Muscle of leg (tissue), 16 donors: ENCODE measurements at places on chromosomes 6 and 20.

DNA sequence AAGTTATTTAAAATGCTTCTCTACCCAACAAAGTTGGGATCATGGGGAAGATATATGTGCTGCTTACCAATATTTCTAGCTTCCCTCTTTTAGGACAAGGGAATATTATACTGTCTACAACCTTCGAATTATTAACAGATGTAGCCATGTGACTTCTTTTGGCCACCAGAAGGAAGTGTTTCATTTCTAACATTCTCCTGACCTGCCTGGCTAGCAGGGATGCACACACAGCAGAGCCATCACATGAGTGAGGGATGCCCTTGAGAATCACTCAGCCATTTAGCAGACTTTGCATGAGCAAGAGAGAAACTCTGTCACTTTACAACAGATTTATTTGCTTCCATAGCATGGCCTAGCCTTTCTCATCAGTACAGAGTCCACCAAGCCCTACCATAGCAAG is 230.7 kb upstream of the MARCKS start:
- DNase-seq, result no peak

- no peak for DNase-seq
These were observed 4.5 kb upstream of the ISM1 start for GRCh38 chr20:13216533-13216932.

GRCh38 chr6:37889486-37889885 is 70.0 kb downstream of the ZFAND3 start:
- DNase-seq, result no peak

- no peak for DNase-seq
These were observed 42.1 kb downstream of the DAAM2 start for GRCh38 chr6:39834278-39834677.

DNA sequence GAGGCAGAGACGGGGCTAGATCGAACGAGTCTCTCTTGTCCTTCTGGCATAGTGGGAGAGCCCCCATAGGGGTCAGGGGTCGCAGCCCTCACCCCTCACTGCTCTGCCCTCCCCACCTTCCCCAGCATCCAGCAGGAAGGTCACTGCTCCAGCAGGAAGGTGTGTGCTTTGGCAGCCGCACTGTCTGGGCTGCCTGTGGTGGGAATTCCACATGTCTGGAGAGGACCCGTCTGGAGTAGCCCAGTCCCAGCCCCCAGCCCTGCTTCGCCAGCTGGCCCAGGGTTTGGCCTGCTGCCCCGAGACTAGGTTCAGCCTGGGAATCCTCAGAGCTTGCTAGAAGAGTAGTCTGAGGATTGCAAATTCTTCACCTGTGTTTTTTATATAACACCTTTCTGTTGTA is 2.5 kb upstream of the R3HDML start:
- DNase-seq, result no peak

DNA sequence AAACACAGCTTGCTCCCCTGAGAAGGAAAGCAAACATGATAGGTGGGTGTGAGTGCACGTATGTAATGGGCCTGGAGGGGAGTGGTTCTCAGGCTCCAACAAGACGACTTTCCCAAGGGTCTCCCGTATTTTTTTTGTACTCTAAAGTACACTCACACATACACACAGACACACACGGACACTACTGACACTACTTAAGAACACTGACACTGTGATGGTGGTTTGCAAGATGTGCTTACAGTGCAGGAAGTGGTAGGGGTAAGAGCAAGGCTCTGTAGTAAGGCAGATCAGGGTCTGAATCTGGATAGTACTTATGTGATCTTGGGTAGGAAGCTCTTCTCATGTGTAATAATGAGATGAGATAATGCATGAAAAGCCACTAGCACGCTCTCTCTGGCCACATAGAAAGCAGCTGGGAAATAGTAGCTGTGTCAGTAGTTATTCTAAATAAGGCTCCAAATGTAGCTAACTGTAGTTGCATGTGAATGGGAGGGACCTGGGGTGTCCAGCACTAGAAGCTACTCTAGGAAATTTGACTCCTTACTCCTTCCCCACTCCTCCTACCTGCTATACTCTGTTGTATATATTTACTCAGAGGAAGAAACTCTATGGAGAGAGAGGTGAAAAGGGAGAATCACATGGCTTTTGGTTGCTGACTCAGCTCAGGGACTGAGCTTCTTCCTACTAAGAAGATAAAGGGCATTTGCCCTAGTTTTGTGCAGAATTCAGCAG is 8.4 kb upstream of the ZBTB24 start:
- DNase-seq, result peak; percentile 31

GRCh38 chr6:111765763-111766162 is 107.5 kb downstream of the FYN start:
- DNase-seq, result no peak

DNA sequence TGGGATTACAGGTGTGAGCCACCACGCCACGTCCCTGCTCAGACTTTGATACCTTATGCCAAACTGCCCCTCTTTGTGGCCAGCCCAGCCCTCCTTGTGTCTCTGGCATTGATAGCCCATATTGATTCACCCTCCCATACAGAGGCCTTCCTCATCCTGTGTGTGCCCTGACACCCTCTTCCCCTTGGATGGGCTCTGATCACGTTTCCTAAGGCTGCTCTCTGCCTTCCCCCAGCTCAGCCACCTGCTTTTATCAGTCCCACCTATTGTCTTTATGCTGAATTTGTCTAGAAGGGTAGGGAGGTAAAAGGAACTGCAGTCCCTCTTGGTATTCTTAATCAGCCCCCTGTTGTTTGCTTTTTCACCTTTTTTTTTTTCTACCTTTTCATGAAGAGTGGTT is 95.9 kb downstream of the CDKAL1 start:
- DNase-seq, result no peak

GRCh38 chr20:37522260-37523011 is 1.4 kb downstream of the NNAT start:
- DNase-seq, result peak; percentile 81

GRCh38 chr6:106533054-106533453 is 96.2 kb downstream of the RTN4IP1 start:
- DNase-seq, result no peak

DNA sequence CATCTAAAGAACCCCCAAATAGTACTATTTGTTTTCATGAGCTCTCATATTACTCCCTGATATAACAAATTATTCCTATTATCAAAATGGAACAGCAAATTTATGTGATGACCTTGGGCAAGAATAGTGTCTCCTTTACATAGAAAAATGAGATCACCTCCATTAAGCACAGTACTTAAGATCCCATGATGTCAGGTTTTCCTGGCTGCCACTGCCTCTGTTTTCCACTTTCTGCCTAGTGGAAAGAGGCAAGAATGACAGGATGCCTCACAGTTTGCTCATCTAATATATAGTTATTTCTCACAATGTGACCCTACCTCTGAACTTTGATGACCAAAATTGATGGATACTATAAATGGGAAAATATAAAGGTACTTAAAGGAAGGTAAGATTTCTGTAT is 260.1 kb upstream of the SGK1 start:
- peak; percentile 59 for DNase-seq

DNA sequence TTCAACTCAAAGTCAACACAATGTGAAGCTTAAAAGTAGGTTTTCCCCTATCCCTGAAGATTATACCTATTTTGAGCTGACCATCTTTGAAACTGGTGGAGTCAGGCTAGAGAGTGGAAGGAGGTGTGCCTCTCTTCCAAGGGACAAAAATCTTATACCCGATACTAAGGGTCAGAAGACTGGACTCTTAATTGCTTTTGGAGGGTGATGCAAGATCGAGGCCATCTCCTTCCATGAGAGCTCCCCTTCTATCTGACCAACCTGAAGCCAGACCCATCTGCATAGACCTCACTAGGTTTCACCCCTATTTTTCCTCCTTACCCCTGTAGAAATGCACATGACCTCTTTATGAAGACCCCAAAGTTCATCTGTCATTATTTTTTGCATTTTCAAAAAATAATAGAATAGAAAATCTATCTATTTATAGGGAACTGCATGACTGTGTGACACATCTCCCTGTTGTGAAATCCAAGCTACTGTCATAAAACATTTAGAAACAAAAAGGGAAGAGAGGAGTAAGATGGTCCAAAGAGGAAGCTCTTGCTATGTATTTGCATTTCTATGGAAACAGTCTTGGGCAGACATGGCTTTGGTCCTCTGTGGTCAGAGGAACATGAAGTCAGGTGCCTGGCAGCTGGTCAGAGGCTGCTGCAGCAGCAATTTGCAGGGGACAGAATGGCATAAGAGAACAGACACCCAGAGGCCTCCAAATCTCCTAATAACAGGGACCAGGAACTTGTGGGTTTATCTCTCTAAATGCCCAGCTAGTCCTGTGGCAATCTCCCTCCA is 349.2 kb downstream of the MAFB start:
- DNase-seq, result peak; percentile 84

- no peak for DNase-seq
These were observed 395.3 kb upstream of the SULF2 start for GRCh38 chr20:48180618-48181017.

- peak; percentile 43 for DNase-seq
These were observed 82.0 kb downstream of the PTPRK start for GRCh38 chr6:128438393-128438792.

- peak; percentile 35 for DNase-seq
These were observed 4.0 kb upstream of the CDH22 start for GRCh38 chr20:46312075-46312944.

GRCh38 chr20:46649965-46650542 is 1.2 kb downstream of the SLC13A3 start:
- DNase-seq, result no peak

GRCh38 chr20:52926505-52926904 is 45.7 kb upstream of the TSHZ2 start:
- DNase-seq, result no peak

GRCh38 chr20:53345536-53346334 is 247.9 kb downstream of the ZNF217 start:
- no peak for DNase-seq

GRCh38 chr20:49006446-49006980 is 39.6 kb upstream of the CSE1L start:
- no peak for DNase-seq
